Caco-2 (cell line): ENCODE measurements at places on chromosomes 16 and 17.

- H3K36me3 ChIP-seq = no peaks in the 10 kb centered on the region
- no peak overlapping the region for H3K4me3 ChIP-seq
- no peaks in the 10 kb centered on the region; the same call in 1 of the 2 replicates for H3K4me1 ChIP-seq
- peak; percentile 51 for DNase-seq
- no peak overlapping the region for H3K27ac ChIP-seq
- no peaks in the 10 kb centered on the region for H3K27me3 ChIP-seq
Observed at GRCh38 chr16:62041401-62041800, 5.2 kb upstream of the CDH8 start.

- H3K36me3 ChIP-seq = no peaks in the 10 kb centered on the region
- H3K27ac ChIP-seq = no peak overlapping the region
- no peak overlapping the region for H3K4me3 ChIP-seq
Observed at GRCh38 chr17:82868715-82869131, 28.9 kb upstream of the ZNF750 start.

DNA sequence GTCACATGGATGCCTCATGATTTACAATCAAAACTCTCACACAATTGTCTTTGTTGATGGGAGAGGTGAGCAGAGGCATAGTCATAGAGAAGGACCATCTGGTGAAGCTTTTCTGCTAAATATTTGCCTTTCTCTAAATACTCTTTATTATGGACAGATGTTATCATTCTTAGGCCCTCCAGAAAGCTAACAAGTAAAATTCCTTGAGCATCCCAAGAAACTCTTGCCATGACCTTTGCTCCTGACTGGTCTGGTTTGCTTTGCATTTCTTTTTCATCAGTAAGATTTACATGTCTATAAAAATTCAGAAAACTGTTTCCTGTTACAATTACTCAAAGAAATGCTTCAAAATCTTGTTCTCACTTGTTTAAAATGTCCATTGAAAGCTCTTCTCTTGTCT is 1336.6 kb upstream of the CDH8 start:
- no peaks in the 10 kb centered on the region for H3K27me3 ChIP-seq
- no peaks in the 10 kb centered on the region for H3K36me3 ChIP-seq
- DNase-seq = no peak
- no peaks in the 10 kb centered on the region for H3K4me1 ChIP-seq
- no peak overlapping the region for H3K4me3 ChIP-seq
- H3K27ac ChIP-seq = no peak overlapping the region

DNA sequence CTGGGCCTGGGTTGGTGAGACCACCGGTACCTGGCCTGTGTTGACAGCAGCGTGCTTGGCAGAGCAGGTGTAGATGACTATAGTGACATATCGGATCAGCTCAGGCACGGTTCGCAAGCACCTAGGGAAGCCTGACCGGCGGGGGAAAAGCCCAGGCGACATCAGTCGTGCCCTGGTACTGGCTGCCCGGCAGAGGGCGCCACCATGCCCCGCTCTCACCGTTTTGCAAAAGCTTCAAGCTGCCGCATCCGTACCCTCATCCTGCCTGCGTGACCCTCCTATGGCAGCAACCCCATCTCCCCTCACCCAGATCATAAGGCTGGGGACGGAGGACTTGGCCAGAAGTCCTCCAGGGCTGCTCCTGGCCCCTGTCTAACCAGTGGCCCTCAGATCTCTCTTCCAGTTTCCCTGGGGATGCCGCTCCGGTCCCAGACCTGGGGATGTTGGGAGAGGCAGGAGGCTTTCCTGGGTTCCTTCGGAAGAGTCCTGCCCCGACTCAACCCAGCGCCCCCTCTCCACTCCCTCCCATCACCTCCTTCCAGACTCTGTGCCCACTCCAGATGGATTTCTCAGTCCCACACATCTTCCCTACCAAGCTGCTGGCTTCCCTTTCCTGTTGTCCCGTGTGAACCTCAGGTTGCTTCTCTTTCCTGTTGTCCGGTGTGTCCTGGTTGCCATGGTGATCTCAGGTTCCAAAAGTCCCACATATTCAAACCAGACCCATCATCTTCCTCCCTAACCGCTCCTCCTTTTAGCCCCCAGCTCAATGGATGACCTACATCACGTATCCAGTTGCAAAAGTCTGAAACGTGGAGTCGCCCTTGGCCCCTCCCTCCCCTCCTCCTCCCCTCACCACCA is 13.7 kb downstream of the ALOX12B start:
- no peaks in the 10 kb centered on the region for H3K27me3 ChIP-seq
- H3K27ac ChIP-seq = no peak overlapping the region
- H3K36me3 ChIP-seq = no peaks in the 10 kb centered on the region

DNA sequence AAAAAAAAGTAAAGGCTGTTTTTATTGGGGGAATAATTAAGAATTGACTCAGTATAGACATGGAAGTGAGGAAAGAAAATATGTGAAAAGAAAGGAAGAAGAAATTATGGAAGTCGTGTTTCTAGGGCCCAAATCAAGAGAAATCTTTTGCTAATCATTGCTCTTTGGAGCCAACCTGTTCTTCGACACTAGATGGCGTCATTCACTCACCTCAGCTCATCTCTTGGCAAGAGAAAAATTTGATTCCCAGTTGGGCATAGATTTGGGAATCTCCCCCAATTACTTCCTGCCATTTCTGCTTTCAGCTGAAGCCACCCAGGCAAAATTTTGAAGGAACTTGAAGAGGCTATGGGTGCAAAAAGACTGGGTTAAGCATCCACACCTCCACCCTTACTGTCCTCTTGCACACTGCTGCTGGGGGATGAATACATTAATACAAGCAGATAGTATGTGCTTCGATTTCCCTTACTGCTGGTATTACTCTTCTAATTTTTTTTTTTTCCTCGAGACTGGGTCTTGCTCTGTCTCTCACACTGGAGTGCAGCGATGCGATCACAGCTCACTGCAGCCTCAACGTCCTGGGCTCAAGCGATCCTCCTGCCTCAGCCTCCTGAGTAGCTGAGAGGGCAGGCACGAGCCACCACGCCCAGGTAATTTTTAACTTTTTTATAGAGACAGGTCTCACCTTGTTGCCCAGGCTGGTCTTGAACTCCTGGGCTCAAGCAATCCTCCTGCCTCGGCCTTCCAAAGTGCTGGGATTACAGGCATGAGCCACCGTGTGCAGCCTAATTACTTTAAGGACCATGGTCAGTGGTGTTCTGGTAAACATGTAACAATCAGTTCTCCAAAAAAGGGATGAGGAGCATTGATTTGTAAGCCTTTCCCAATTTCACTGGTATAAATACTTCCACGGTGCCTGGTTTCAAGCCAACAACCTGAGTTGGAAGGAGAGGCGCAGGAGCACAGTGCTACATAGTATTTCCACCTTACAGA is 13.5 kb downstream of the PSMD7 start:
- no peak overlapping the region for H3K4me3 ChIP-seq
- H3K4me1 ChIP-seq = peaks cover 4% of the 10 kb centered on the region
- DNase-seq = peak; percentile 64

- no peaks in the 10 kb centered on the region for H3K27me3 ChIP-seq
- 0 out of 2 replicates have a peak, but pooled peaks cover 3% of the 10 kb centered on the region for H3K4me1 ChIP-seq
- no peak for DNase-seq
- no peaks in the 10 kb centered on the region; the same call in 1 of the 2 replicates for H3K36me3 ChIP-seq
- H3K4me3 ChIP-seq = no peak overlapping the region
- no peak overlapping the region for H3K27ac ChIP-seq
Observed at GRCh38 chr17:18016426-18016825, 22.5 kb downstream of the ATPAF2 start.

GRCh38 chr16:68778551-68779231 is 41.6 kb downstream of the CDH1 start:
- H3K4me1 ChIP-seq = peaks cover 36% of the 10 kb centered on the region
- H3K27ac ChIP-seq = peak overlapping the region; percentile 71
- no peaks in the 10 kb centered on the region for H3K27me3 ChIP-seq
- peaks cover 9% of the 10 kb centered on the region for H3K36me3 ChIP-seq
- DNase-seq = peak; percentile 53

GRCh38 chr17:14351493-14351892 is 50.6 kb downstream of the HS3ST3B1 start:
- no peaks in the 10 kb centered on the region for H3K4me1 ChIP-seq
- no peak overlapping the region for H3K4me3 ChIP-seq
- DNase-seq = no peak

GRCh38 chr16:77409311-77409710 is 25.5 kb downstream of the ADAMTS18 start:
- H3K4me1 ChIP-seq = peaks cover 4% of the 10 kb centered on the region; the same call in 1 of the 2 replicates
- H3K4me3 ChIP-seq = no peak overlapping the region
- H3K27ac ChIP-seq = no peak overlapping the region
- no peaks in the 10 kb centered on the region for H3K27me3 ChIP-seq
- no peaks in the 10 kb centered on the region for H3K36me3 ChIP-seq
- peak; percentile 62 for DNase-seq

DNA sequence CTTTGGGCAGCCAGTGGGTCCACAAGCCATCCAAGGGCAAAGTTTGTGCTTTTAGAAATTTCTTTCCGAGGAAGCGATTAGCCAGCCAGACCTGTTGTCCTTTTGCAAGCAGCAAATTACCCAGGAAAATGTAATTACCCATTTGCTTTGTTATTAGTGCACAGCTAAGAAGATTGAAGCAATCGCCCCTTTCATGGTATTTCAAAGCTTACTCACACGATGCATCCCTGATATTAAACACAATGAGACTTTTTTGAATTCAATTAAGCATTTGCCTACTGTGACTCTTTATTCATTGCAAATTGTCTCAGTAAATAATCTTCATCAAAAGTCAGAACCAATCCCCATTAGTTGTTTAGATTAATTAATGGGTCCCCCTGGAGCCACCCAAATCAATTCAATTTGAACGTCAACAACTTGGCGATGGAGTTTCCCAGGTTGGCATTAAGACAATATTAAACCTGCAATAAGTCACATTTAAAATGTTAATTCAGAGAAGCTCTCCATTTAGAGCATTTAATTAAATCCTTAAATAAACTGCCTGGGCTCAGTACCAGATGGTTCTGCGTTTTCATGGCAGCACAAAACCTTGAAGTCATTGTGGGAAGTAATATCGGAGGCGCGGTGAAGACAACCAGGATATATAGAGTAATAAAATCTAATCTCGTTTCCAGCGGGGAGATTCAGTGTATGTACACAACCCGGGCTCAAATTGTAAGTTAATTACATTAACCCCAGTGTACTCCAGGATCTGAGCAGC is 366.2 kb upstream of the TNRC6C start:
- H3K27ac ChIP-seq = no peak overlapping the region
- no peak overlapping the region for H3K4me3 ChIP-seq
- H3K36me3 ChIP-seq = no peaks in the 10 kb centered on the region
- no peaks in the 10 kb centered on the region for H3K27me3 ChIP-seq
- no peak for DNase-seq
